Daoy (cell line): ENCODE measurements at places on chromosomes 6 and 20. TPM values are rescaled to one million over a fixed set of nuclear protein-coding genes. Genes with fewer than 3 reads are reported as not detected.

GRCh38 chr6:148964467-148964866, 217.6 kb downstream of the UST start:
- DNase-seq, result no peak

DNA sequence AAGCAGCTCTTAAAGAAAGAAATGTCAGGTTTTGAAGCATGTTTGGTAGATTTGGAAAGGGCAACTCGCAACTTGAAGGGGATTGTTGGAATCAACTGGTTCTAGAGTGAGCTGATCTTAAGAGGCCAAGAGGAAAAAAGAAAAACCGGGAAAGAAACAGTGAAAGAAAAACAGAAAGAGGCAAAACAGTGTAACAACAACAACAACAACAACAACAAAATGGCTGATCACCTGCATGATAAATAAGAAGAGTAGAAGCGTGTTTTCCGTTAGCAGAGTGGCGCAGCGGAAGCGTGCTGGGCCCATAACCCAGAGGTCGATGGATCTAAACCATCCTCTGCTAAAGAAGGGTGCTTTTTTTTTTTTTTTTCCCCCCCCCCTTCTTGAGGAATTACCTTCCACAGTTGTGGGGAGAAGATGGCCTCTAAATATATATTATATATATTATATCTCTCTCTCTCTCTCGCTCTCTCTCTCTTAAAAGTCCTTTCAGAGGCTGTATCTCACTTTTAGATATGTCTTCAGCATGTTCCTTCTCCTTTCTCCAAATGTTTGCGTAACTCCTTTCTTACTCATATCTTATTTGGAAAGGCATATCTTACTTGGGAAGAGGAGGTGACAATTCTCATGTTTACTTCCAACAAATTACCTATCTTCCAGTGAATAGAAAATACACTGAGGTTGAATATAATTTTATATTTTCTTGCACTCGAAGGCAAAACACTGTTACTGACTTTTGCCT, 134.4 kb downstream of the OR2B2 start:
- DNase-seq, result no peak

NEU1 gene
- 46.6 and 51.0 TPM in 2 replicates for total RNA-seq

- no peak for DNase-seq
These were observed 66.9 kb downstream of the DLL1 start for GRCh38 chr6:170223718-170224693.
